ENCODE measurements at places on chromosomes 4 and X.

GRCh38 chr4:32994981-32995881 is 2275.1 kb downstream of the PCDH7 start:
- DNase-seq, result no peak

DNA sequence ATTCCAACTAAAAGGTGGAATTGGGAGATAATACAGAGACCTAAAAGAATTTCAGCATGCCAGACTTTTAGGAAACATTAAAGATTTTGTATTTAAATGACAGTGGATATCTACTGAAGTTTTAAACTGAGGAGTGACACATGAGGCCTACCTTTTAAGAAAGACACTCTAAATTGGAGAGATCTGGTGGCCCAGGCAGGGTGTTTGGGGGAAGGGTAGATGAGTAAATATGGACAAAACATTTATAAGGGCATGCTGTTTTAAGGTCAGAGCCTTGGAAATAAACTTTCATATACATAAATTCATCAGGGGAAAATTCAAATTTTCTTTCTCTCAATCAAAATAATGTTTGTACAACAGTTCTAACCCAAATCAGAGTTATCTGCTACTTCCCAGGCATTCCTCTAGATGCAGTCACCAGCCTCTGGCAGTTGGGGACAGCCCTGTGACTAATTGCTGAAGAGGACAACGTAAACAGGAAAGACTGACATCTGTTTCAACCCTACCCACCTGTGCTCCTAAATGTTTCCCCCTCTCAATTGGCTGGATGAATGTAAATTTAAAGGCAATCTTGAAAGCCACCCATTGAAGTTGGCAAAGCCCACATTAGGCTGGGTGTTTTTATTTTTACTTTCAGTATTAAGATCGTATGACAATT is 1646.9 kb upstream of the ADGRL3 start:
- peak; percentile 7 for DNase-seq

GRCh38 chr4:112075129-112075753 is 70.0 kb upstream of the FAM241A start:
- DNase-seq, result peak; percentile 68

- DNase-seq, result no peak
These were observed 2.4 kb upstream of the ZFP92 start for GRCh38 chrX:153408871-153409351.

GRCh38 chr4:106450249-106450648 is 81.7 kb upstream of the GIMD1 start:
- no peak for DNase-seq

DNA sequence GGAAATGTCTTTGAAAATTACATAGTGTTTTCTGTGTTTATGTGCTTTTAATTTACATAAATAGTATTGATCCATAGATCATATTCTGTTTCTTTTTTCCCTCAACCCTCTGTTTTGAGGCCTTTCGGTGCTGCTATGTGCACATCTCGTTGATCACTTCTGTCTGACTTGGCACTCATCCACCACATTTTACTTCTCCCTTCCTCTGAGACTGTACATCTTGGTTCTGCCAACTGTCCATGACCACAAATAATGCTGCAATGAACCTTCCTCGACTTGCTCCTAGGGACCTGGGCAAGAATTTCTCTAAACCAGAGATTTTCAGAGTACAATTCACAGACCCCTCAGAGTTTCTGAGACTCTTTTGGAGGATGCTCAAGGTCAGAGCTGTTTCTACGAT is 74.4 kb downstream of the RTL5 start:
- no peak for DNase-seq

- no peak for DNase-seq
These were observed 206.8 kb upstream of the HAND2 start for GRCh38 chr4:173736840-173737239.

GRCh38 chr4:94889946-94890345 is 132.2 kb downstream of the BMPR1B start:
- no peak for DNase-seq

GRCh38 chrX:6244666-6245065 is 16.0 kb upstream of the NLGN4X start:
- DNase-seq, result no peak

DNA sequence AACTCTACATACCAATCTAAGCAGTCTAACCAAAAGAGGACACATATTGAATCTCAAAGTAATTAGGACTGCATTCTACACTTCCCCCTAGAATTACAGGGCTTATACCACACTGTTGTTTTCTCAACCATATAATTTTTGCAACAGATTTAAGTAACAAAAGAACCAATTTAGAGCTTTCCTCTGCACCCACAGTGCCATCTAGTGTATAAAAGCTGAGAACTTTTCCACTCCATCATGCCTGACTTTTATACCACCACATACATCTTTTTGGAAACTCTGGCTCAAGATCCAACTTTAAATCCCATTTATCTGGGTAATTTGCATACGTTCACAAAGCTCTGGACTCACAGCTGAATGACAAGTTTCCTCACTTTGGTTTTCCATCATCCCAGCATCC is 99.5 kb downstream of the EFHC2 start:
- DNase-seq, result peak; percentile 9

- peak; percentile 62 for DNase-seq
These were observed 20.0 kb downstream of the CFAP97 start for GRCh38 chr4:185183622-185184281.

DNA sequence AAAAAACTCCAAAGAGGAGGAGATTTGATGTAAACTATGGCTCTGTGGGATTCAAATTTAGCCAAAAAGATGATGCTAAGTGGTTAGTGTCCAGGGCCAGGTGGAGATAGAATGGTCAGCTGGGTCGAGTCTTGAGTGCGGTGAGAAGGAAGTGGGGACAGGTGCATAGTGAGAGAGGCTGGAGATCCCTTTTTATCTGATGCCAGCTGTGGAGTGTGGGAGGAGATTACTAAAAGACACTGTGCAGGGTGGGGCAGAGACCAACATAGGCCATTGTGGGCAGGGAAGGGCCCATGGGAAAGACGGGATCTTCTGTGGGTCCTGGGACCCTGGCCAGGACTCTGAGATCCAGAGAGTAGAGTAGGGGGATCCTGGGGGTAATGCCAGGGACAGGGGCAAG is 34.6 kb upstream of the LEF1 start:
- no peak for DNase-seq

DNA sequence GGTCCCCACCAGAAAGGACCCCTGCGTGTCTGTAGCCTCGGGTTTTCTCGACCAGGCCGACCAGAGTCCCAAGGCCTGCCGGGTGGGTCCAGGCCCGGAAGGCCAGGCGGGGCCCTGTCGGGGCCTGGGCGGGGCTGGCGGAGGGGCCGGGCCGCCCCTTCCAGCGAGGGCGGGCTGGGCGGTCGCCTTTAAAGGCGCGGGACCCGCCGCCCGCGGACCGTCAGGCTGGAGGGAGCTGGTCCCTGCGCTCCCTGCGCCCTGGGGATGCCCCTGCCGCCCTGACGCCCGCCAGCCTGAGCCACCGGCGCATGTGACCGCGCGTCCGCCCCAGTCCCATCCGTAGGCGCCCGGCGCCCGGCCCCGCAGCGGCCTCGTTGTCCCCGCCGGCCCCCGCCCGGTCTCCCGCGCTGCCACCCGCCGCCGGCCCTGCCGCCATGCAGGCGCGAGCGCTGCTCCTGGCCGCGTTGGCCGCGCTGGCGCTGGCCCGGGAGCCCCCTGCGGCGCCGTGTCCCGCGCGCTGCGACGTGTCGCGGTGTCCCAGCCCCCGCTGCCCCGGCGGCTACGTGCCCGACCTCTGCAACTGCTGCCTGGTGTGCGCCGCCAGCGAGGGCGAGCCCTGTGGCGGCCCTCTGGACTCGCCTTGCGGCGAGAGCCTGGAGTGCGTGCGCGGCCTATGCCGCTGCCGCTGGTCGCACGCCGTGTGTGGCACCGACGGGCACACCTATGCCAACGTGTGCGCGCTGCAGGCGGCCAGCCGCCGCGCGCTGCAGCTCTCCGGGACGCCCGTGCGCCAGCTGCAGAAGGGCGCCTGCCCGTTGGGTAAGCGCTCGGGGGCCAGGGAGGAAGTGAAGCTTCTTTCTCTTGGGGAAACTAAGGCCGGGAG is at the start of gene HTRA3:
Gene HTRA3 (plus strand): TSS at position 220 of the 883 bp plus-strand sequence. CDS start 215 bp downstream, at position 435.
- peak; percentile 62 for DNase-seq

DNA sequence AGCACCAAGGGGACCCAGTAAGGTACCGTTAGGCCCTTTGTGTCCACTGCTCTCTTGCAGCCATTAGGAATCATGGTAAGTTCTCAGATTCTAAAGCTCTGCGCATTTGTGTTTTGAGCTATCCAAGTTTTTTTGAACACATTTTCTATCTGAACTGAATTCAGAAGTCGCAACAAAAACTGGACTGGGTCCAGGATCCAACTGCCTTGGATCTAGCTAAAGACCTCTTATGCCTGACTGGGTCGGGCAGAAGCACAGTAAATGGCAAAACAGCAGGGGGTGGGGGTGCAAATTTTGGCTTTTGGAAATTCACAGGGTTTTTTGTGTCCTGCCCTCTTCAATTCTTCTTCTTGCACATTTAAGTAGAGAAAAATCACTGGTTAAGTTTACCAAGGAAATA is 30.0 kb downstream of the RCHY1 start:
- DNase-seq, result no peak

DNA sequence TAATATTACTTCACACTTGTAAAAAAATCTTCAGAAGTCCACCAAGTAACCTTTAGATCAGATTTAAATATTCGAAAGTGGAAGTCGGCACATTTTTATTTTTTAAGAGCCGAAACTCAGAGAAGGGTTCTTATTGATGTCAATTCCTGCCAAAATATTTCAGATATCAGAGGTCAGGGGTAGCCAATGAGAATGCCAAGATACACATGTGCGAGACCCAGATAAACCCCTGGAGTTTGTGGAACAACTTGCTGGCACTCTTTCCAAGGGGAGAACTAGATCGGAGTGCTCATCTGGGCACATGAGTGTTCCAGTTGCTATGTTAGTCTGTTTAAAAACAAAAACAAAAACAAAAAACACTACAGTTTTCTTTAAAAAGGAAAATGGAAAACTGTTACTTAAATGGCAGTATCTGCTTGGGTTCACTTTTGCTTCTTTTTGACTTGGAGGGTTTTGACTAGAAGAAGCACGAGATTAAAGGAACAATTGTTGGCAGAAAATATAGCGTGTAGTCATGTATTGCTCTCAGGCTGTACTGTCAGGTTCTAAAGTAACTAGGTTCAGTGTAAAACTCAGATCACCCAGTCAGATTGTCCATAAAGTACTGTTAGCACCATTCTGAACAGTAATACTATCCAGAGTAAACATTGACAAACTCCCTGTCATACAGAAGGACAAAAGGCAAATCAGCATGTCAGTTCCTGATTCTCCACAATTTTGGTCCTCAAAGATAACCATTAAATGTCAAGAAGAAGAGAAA is 188.0 kb upstream of the PACRGL start:
- DNase-seq, result no peak

DNA sequence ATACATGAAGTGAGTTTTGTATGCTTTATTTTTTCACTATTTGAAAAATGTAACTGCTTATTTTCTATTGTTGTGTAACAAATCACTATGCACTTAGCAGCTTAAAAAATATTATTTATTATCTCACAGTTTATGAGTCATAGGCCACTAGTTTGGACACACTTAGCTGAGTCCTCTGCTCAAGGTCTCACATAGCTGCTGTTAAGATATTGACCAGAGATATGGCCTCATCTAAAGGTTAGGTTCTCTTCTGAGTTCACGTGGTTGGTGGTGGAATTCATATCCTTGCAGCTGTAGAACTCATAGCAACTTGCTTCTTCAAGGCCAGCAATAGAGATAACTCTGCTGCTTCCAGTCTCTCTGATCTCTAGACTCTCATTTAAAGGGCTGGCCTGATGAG is 534.4 kb downstream of the SPRY1 start:
- no peak for DNase-seq

GRCh38 chr4:152374606-152375285 is 161.1 kb downstream of the FBXW7 start:
- no peak for DNase-seq

- DNase-seq, result no peak
These were observed 39.4 kb upstream of the RHOH start for GRCh38 chr4:40157436-40157835.

DNA sequence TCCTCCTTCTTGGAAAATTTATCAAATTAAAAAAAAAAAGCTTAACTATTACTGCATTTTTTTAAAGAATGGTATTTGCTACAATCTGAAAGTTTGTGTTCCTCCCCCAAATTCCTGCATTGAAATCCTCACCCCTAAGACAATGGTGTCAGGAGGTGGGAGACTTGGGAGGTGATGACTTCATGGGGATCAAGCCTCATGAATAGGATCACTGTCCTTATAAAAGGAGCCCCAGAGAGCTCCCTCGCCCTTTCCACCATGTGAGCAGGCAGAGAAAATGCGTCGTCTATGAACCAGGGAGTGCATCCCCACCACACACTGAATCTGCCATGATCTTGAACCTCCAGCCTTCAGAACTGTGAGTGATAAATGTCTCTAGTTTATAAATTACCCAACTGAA is 38.0 kb downstream of the DHRSX start:
- no peak for DNase-seq

DNA sequence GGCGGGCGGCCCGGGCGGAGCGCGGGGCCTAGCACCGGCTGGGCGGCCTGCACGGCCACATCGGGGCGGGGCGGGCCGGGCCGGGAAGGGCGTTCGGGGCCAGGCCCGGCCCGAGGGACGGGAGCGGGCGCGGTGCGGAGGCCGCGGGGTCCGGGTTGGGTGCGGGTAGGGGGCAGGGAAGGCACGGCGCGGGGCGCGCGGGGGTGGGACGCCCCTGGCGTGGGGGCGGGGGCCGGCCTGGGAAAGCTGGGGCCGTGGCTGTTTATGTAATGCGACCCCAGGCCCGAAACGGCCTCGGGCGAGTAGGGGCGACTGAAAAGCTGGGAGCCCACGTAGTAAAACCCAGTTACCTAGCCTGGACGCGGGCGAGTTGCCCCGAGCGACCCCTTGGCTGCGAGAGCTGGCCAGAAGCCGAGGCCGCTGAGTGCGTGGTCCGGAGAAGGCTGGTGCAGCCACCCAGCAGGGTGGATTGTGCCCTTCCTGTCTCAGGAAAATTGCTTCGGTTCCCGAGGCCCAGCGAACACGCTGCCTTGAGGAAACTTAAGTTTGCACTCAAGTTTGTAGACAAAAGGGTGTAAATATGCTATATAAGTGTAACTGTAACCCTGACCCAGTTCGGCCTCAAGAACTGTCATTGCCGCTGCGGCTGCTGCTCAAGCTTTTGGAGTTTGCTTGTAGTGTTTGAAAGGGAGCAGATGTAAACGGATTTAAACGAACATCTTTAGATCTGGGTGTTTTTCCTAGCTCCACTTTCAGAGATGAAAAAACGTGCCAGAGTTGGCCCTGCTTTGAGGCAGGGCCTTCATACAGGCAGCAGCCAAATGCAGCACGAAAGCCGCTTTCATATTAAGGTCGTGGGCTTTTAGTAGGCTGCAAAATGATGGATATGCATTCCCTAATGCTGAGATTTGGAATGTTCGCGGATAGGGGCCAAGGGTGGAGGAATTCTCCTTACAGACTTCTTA is 674 bp downstream of the SEC24B start:
- peak; percentile 58 for DNase-seq

GRCh38 chrX:9710332-9710731 is 55.3 kb downstream of the GPR143 start:
- no peak for DNase-seq

Measured in D341Med (cell line).